Memory B cell (primary cell): ENCODE measurements at places on chromosomes 2 and 18.

GRCh38 chr18:11885278-11885947 is 22.7 kb downstream of the MPPE1 start:
- DNase-seq: no peak

- DNase-seq: no peak
These were observed 107.9 kb downstream of the B3GNT2 start for GRCh38 chr2:62303788-62304187.

DNA sequence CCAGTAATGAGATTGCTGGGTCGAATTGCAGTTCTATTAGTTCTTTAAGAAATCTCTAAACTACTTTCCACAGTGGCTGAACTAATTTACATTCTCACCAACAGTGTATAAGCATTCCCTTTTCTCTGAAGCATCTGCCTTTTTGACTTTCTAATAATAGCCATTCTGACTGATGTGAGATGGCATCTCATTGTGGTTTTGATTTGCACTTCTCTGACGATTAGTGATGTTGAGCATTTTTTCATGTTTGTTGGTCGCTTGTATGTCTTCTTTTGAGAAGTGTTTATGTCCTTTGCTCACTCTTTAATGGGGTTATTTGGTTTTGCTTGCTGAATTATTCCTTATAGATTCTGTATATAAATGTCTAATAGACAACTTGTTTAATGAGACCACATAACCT is 69.6 kb upstream of the UGP2 start:
- DNase-seq: no peak

- no peak for DNase-seq
These were observed 191.6 kb downstream of the BABAM2 start for GRCh38 chr2:28082131-28082530.

- no peak for DNase-seq
These were observed 130.2 kb downstream of the SMAD2 start for GRCh38 chr18:47800248-47800647.

- DNase-seq: no peak
These were observed 265.8 kb downstream of the ALK start for GRCh38 chr2:29655391-29656086.

DNA sequence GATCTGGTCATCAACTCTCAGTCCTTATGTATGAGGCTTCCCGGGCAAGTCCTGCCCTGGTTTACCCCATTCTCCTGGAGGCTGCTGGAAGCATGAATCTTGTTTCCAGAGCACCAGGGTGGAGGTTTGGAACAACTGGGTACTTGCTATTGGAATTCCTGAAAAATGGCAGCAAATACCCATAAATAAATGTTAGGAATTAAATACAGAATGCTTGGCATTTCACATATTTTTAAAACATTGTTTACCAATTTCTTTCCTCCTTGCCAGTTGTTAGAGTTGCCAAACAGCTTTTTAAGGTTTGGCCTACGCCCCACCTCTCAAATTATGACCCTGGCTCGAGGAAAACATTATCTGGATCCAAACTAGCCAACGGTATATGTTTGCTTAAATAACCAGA is 90.6 kb upstream of the ZCCHC2 start:
- no peak for DNase-seq

GRCh38 chr2:66567729-66568128 is 132.8 kb downstream of the MEIS1 start:
- no peak for DNase-seq

GRCh38 chr2:182763311-182763912 is 47.4 kb downstream of the DNAJC10 start:
- DNase-seq: no peak

GRCh38 chr2:75108937-75109482 is 90.3 kb downstream of the TACR1 start:
- DNase-seq: no peak

GRCh38 chr2:16713011-16713423 is 47.4 kb upstream of the CYRIA start:
- no peak for DNase-seq

DNA sequence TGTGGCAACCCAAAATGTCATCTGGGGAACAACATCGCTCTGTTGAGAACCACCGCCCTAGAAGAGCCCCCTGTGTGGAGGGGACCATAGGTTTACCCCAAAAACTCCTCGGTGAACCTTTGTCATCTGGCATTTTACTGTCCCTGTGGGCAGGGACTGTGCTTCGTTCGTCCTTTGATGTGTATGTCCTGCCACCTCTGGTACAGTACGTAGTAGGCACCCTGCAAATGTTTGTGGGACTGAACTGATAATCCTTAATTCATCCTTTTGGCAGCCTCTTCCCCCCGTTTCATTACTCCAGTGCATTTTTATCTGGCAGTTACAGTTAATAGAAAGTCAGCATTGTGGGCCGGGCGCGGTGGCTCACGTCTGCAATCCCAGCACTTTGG is 728 bp downstream of the NAPG start:
- DNase-seq: no peak

DNA sequence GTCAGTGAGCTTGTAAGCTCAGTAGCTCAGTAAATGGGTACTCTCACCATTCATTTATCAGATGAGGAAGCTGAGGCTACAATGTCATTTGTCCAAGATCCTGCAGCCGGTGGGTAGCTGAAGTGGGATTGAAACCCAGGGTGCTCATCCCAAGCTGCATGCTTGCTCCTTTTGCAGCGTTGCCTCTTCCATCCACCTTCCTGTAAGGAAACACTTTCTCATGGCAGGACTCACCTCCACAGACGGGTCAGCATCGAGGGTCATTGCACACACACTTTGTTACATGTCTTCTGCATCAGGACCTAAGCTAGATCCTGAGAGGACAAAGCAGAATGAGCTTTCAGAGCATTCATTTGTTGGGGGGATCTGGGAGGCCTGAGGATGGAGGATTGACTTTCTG is 60.7 kb downstream of the ACOXL start:
- no peak for DNase-seq

GRCh38 chr2:233480490-233481202 is 85.9 kb downstream of the USP40 start:
- no peak for DNase-seq

DNA sequence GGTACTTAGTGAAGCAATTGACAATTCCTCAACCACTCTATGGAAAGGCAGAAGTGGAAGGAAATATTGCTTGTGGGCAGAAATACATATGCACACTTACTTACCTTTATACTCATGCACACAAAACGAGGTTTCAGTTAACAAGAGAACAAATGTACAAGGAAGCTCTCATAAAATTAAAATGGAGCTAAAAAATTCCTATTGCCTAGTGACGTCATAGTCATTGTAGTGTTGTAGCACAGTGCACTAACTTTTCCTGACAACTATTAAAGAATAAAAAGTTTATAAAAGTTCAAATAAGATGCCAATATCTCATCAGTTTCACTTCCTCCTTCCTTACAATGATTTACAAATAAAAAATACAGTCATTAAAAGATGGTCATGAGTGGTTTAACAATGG is 1161.9 kb upstream of the NRXN1 start:
- no peak for DNase-seq

GRCh38 chr2:29310650-29311348 is 195.6 kb downstream of the CLIP4 start:
- no peak for DNase-seq

DNA sequence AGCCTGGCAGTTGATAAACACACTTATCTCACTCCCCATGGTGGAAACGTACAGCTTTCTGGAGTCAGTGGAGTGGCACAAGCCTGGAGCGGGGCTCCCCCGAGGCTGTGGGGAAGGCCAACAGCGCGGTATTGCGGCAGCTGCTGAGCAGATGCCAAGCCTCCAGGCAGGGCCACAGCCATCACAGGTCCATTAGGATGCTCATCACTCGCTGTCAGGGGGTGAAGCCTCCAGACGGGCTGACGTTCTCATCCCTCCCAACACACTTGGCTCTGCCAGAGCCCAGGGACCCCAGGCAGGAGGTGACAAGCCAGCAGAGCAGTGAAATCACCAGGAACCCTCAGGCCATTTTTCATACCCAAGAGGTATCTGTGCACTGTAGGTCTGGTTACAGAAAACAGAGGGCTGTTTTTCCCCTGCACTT is 529.2 kb upstream of the KLHL29 start:
- no peak for DNase-seq

DNA sequence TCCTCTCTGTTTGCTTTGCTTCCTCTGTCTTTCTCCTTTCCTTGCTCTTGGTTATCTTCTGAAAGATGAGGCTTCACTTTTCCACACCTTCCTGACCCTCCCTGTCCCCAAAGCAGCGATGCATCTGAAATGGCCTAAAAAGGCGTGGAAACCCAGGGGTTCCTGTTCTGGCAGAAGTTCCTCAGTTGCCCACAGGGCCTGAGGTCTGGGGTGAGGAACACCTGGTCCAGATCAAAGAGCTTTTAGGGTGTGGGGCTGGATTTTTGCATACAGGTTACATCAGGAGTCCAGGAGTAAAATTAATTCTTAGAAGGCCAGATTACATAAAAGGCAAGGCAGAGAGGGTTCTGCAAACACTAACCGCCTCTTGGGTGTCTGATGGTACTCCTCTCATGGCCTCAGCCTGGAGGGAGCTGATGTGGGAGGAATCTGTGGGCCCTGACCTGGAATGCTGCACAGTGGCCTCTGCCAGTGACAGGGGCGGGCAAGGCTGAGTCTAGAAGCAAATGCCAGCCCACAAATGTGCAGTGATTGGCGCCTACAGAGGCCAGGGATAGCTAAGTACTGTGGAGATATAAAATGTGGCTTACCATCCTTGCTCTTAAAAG is 41.8 kb downstream of the INPP4A start:
- DNase-seq: no peak

DNA sequence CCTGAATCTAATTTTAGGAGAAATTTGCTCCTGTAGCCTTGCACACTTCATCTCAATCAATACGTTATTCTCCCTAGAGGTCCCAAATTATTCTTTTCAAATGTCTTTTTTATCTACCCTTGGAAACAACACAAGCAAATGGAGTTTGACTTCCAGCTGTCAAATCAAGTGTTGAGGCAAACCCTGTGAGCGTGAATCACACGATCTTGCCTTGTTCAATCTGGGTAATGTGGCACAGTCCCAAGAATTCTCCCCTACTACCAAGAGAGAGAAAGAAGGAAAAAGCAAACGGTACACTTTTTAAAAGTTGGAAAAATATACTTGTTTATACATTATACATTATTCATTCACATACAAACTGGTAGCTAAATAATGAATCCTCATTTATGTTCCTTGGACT is 2035.3 kb upstream of the CELF4 start:
- DNase-seq: no peak

DNA sequence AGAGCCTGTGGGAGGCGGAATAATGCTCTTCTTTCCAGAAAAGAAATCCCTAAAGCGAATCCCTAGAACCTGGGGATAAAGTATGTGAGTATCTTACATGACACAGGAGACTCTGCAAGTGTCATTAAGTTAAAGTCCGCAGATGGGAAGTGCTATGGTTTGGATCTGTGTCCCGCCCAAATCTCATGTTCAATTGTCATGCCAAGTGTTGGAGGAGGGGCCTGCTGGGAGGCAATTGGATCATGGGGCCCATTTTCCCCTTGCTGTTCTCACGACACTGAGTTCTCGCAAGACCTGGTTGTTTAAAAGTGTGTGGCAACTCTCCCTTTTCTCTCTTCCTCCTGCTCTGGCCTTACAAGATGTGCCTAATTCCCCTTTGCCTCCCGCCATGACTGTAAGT is 207.8 kb downstream of the MYT1L start:
- no peak for DNase-seq

GRCh38 chr2:24971286-24971535 is 544 bp downstream of the DNAJC27 start:
- no peak for DNase-seq

GRCh38 chr2:162509288-162509968 is 165.5 kb downstream of the GCA start:
- no peak for DNase-seq

- DNase-seq: no peak
These were observed 279.2 kb downstream of the PTPRM start for GRCh38 chr18:7846335-7846734.
